ENCODE measurements at places on chromosomes 4 and X.

DNA sequence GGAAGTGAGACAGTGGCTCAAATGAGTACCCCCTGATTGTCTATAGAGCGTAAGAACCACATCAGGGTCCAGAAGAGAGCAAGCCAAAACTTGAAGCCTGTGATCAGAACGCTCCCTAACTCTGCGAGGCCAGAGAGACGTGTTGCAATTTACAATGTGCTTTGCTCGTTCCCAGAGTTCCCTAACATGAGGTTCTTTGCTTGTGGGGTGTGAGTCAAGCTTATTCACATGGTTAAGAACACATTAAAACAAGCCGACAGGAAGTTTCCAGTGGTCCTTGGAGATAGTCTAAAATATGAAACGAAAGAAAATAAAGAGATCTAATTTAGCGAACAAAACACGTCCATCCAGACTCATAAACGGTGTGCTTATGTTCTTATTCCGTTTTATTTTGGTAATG, 702.3 kb downstream of the TRIML1 start:
- no peak for DNase-seq

- DNase-seq, result no peak
Measured at GRCh38 chrX:50081282-50081889, 119.4 kb downstream of the AKAP4 start.

GRCh38 chrX:65744965-65745364, 77.5 kb downstream of the MSN start:
- no peak for DNase-seq

- no peak for DNase-seq
Measured at GRCh38 chrX:94545722-94546121, 871.7 kb downstream of the FAM133A start.

DNA sequence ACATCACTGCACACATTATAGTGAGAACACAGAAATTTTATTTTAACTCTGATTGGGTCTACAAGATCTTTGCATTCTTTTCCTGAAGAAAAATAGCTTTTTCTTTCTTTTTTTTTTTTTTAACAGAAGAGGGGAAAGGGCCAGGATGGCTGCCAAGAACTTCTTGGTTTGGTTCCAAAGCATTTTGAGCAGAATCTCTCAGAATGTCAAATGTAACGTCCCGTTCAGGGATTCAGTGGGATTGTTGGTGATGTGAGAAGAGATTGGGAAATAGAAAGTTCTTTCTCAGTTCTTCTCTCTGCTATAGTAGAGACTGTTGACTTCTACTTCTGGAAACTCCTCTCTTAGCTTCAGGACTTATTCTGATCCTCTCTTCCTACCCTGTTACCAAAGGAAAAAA, 70.9 kb upstream of the CBR4 start:
- no peak for DNase-seq

GRCh38 chr4:174312993-174313392, 29.3 kb downstream of the CEP44 start:
- no peak for DNase-seq

DNA sequence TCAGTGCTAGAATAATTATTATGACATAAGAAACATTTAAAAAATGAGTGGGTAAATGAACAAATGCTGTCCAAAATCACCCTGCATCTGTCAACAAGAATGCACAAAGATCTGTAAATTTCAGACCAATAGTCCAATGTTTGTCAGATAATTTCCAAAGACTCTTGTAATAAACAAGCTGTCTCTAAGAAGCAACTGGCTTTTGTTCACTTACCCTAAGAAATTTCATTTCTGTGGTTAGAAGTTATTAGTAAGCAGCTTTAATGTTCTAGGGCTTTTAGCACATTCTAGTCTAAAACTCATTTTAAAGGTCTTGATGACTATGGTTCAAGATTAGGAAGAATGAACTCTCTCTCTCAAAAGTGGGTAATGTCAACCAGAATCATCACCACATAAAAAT, 560.3 kb upstream of the SMIM31 start:
- DNase-seq, result no peak

DNA sequence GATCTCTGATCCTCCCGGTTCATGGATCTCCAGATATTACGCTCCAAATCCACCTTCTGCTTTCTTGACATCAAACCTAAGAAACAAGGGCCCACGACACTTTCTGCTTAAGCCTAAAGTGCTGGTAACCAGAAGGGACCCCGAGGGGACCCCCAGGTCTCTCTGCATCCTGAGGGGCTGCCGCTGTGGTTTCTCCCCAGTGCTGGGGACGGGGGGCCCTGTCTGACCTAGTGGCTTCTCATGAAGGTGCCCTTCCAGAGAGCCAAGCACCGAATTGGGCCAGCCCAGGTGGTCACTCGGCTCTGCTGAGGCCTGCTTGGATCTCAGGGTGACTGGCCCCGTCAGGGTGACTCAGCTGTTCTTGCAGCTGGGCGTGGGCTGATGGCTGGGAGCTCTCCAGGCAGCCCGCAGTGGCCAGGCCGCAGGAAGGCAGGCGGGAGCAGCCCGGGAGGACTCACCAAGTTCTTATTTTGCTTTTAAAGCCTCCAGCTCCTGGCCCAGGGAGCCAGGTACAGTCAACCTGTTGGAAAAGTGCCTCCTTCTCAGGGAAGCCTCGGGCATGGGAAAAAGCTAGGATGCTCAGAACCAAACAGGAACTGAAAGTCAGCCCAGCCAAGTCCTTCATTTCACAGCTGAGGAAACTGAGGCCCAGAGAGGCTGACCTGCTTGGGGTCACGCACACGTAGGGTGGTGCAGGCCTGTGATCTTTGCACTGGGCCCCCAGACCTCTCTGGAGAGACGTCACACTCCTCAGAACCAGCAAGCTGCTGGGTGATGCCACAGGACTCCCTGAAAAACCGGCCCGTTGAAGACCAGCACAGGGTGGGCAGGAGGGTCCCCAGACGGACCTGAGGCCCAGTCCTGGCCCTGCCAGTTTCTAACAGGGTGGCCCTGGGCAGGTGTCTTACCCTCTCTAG, 16.7 kb downstream of the BLOC1S4 start:
- DNase-seq, result no peak

DNA sequence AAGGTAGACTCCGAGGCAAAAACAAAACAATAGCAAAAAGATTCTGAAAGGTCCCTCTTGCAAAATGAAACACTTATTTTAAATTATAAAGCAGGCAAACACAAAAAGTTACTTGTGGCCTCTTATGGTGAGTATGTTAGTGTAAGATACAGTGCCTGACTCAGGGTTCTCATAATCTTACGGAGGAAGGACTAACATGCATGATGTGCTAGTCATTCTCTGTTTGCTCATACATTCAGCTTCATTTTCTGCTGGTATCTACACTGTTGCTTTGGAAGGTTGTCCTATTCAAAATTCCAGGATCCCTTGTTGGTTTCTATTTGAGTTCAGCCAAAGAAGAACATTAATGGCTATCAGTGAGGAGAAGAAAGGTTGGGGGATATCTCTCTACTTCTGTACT, 249.1 kb upstream of the FAM47A start:
- no peak for DNase-seq

DNA sequence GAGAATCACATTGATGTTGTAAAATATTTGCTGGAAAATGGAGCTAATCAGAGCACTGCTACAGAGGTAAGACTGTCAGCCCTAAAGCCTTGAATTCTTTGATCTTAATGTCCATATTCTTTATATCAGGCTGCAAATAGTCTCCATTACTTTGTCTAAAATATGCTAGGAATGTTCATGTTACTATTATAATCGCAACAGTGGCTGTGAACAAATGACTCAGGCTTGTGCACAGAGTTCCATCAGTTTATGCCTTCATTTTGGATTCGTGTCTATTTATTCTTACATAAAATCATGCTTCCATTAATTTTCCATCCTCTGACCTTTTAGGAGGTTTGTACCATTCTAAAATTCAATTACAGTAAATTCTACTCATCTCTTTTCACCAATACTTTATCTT, 182.7 kb downstream of the ANK2 start:
- no peak for DNase-seq

DNA sequence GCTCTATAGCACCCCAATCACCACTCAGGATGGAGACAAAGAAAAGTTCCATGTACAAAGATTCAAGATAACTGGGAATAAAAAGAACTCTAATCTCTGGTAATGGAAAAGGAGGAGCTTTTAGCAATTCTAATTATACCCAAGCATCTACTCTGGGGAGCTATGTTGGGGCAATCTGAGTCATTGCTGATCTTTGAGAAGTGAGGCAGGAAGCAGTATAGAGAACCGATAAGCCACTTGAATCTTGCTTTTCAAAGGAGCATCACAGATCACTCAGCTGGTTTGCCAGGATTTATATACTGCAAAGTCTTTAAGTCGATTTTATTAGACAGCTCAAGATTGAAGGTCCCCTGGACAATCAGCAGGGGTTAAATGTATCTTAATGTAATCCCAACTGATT, 220.0 kb downstream of the ENOX2 start:
- no peak for DNase-seq

DNA sequence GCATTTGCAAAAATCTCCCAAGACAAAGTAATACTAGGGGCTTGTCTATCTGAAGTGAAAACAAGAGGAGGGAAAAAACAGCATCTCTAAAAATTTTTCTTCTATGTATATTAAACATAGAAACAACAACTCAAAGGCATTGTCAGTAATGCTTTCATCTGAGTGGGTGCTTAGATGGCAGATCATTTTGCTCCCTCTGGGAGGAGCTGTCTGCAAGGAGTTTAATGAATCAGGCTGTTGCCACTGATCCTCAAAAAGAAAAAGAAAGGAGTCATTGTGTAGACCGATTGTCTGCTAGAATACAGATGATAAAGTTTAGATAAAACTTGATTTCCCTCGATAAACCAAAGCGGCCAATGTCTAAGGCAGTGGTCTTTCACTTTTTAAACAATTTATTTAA, 49.7 kb upstream of the KLHL8 start:
- no peak for DNase-seq

DNA sequence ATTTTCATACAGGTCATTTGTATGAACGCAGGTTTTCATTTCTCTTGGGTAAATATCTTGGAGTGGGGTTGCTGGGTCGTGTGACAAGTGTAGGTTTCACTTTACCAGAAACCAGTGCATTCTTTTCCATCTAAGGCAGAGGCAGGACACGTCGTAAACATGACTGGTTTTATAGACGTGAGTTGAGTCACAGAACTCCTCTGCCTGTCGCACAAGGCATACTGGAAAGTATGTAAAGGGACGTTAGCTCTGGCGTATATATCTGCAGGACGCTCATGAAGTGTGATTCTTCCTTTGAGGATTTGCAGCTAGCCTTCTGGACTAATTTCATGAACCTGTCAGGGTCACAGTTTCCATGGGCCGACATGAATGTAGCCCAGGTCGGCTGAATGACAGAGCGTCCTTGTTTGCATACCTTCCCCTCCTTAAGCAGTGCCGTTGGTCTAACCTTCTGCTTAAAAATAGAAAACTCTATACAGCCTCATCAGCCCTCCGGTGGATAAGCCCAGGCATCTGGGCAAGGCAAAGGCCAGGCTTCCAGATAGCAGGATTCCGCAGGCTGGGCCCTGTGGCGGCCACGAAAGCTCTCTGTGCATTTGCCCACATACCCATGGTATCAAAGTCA, 106.0 kb downstream of the GPR143 start:
- DNase-seq, result no peak

DNA sequence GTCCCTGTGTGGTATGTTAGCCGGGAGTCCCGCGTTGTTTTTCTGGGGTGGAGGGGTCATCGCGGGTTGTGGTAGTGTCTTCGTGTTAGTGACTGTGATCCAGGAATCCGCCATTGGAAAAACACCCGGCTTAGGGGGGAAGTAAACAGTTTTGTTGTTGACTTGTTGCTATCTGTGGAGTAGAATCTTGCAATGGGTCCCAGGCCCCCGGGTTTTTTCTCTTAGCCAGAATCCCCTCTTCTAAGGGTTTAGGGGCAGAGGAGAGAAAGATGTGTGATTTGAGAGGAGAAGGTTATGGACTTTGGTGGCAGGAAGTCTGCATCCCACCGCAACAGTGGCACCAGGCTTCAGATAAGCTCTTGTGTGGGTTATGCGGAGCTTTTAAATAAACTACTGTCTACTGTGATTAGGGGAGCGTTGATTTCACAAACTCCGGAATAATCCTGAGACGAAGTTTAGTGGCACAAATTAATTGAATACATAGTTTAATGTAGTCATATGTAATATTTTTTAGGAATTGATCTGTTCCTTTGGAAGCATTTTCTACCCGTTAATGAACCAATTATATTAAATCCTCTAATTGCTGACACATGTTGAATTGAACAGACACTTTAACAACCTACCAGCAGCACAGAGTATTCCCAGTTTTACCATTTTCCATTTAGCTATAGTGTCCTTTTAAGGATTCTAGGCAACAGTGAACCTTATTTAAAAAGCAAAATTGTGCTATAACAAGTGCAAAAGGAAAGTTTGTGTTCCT, 1.4 kb downstream of the DDX3X start:
- no peak for DNase-seq

DNA sequence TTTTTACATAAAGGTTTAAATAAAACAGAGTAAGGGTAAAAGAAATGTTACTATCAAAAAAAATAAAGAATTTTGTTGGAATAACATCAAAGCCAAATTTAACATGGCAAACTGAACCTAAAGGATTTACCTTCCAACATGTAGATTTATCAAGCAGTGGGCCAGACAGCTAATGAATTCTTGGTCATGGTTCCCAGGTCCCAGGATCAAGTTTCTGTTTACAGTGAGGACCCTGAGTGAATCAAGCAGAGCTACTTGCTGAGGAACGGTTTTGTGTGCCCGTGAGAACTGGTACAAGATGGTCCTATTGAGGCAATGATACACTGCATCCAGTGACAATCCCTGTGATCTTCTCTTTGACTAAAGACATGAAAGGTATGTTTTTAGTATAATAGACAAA, 157.1 kb downstream of the CDS1 start:
- no peak for DNase-seq

- no peak for DNase-seq
Measured at GRCh38 chr4:36029951-36030350, 214.4 kb downstream of the ARAP2 start.

GRCh38 chr4:133594390-133595207, 445.5 kb downstream of the PCDH10 start:
- no peak for DNase-seq

DNA sequence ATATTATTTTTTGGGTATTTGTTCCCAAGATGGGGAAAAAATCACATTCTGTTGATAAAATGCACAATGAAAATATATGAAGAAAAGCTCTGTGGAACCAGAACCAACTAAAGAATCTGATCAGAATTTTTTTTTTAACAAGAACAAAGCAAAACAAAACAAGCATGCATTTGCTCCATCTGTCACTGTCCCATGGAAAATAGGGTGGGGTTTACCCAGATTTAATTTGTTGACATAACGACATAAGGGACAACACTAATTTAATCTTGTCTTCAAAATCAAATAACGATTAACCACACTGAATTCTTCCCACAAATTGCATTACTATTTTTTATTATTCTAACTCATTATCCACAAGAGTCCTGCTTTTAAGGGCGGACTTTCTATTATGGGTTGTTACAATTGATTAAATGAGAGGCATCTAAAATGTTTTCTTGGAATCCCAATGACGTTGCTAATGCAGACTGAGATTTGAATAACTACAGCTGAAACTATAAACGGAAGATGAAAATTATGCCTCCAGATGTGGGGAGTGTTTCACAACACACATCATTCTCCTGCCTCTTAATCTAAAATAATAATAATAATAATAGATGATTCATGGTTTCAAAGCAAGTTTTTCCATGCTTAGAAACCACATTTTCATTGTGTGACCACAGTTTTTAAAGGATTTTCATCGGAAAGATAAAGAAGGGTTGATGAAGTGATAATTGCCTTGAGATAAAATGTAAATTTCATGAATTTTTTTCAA, 307.0 kb upstream of the CPEB2 start:
- DNase-seq, result no peak
